Left cardiac atrium (tissue), 4 donors: ENCODE measurements at places on chromosomes 4 and X.

DNA sequence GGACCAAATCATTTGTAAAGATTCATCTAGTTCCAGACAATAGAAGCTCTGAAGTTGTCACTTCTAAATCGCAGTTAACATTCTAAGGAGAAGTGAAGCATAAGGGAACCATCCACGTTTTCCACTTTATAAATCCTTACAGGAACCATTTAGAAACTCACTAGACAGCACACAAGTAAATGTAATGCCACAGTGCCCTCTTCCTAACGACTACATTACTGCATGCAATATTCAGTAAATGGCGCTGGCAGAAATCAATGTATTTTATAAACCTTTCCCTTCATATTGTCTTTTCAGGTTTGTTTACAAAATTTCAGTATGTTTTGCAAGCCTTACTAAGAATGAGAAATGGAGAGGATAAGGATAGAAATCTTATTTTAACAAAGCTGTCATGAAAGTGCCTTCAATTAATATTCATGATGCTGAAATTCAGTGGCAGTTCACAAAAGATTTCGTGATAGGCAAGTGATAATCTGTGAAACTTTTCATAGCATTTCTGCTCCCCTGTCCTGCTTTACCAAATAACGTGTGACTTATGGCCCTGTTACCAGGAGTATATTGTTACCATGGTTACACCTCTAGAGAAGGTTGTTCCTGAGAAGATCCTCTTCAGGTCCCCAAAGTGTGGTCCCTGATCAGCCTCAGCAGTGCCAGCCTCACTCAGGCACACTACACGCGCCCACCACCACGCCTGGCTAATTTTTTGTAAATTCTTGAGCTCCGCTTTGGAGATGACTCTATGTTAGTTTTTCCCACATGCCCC, 54.2 kb downstream of the TMA16 start:
- DNase-seq, result no peak

DNA sequence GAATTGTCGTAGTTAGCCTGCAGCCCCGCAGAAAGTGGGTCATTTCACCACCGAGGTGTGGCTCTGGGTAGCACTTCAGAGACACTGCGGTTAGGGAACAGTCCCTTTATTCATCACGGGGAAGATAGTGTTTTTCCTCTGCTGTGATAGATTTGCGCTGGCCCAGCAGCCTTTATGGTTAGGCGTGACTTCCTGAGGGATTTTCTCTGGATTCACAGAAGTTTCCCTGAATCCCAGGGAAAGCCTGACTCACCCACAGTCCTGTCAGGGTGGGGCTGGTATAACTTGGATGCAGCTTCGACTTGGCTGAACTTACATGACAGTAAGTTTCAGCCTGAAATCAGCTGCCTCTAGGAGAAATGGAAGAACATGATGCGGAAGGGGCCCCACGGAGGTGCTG, 196.3 kb upstream of the HHIP start:
- DNase-seq, result peak; percentile 48

DNA sequence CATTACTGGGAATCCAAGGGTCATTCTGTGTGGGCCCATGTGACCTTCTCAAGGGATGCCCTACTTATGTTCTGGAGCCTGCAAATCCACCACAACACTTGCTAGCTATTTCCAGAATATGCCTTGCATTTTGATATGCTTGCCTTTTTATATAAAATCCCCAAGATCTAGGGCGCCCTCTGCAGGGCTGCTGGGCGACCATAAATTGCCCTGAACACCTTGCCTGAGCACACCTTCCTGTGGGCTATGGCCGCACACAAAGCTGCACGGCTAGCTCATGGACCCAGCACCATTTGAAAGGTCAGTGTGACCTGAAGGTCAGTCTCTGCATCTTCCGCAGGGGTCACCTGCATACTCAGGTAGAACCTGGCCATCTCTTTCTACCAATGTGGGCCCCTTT, 311.7 kb downstream of the NLGN4X start:
- DNase-seq, result no peak

GRCh38 chrX:128439159-128439558, 387.0 kb upstream of the ACTRT1 start:
- no peak for DNase-seq

DNA sequence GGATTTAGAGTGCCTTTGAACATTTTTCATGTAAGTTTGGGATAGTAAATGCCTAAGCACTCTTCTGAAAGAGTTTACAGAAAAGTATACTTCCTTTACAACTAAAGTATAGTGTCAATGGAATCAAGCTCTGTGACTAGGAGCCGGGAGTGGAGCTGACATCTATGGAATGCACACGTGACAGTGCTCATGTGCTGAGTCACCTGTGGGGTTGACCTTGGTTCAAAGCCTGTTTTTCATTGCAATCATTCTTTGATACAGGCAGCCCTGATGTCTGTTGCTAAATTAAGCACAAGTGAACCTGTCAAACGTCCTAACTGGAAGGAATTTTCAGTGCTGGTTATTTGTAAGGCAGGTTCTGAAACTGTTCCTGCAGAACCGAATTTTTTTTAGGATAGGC, 82.5 kb downstream of the GPAT3 start:
- no peak for DNase-seq
